ENCODE measurements at places on chromosomes 11 and 22. TPM values are rescaled to one million over a fixed set of nuclear protein-coding genes. Genes with fewer than 3 reads are reported as not detected.

DNA sequence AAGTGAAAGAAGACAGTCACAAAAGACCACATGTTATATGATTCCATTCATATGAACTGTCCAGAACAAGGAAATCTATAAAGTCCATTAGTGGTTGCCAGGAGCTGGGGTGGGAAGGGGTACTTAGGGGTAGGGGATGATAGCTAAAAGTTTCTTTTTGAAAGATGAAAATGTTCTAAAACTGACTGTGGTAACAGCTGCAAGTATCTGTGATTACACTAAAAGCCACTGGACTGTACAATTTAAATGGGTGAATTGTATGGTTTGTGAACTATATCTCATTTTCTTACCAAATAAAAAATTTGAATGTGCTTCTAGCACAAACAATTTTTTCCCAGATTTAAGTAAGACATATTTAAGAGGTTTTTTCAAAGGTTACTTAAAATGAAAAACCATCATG, 22.1 kb downstream of the CHKA start:
- no peak for DNase-seq

DNA sequence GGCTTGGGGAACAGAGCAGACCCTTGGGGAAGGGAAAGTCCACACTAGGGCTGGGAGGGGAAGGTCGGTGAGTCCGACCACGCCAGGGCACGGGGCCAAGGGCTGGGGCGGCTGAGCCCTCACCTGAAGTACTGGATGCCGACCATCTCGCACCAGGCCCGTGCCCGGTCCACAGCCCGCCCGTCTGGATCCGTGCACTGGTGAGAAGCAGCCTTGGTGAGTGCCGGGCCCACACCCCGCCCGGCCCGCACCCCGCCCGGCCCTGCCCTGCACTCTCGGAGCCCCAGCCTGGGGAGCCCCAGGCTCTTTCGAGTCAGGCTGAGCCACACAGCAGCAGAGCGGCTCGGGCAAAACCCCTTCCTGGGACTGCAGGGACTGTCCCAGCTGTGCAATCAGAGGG, 1.9 kb upstream of the BAIAP2L2 start:
- no peak for DNase-seq

DNA sequence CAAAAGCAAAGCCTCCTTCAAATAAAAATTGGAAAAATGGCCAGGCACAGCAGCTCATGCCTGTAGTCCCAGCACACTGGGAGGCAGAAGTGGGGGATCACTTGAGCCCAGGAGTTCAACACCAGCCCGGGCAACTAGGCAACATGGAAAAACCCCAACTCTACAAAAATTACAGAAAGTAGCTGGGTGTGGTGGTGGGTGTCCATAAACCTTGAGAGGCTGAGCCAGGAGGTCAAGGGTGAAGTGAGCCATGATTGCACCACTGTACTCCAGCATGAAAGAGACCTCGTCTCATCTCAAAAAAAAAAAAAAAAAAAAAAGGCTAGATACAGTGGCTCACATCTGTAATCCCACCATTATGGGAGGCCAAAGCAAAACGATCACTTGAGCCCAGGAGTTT, 22.3 kb downstream of the DDX6 start:
- DNase-seq, result no peak

- no peak for DNase-seq
Measured at GRCh38 chr11:114400915-114401223, 403 bp downstream of the RBM7 start.

Gene MYO18B
- 2.3 TPM for total RNA-seq

GRCh38 chr11:114150671-114151070, 91.2 kb downstream of the ZBTB16 start:
- DNase-seq, result no peak

GRCh38 chr11:111089759-111090158, 155.8 kb upstream of the POU2AF2 start:
- DNase-seq, result no peak

Gene HMOX1
- total RNA-seq, result 23.4 TPM

Gene ESAM
- 0.66 TPM for total RNA-seq

- DNase-seq, result no peak
Measured at GRCh38 chr11:103970701-103971249, 65.7 kb upstream of the DDI1 start.
